ENCODE measurements at places on chromosomes 2 and 18.

GRCh38 chr2:182903566-182903965, 37.1 kb upstream of the FRZB start:
- DNase-seq = no peak

- no peak for DNase-seq
These were observed 206.5 kb upstream of the TCF4 start for GRCh38 chr18:55794288-55795052.

DNA sequence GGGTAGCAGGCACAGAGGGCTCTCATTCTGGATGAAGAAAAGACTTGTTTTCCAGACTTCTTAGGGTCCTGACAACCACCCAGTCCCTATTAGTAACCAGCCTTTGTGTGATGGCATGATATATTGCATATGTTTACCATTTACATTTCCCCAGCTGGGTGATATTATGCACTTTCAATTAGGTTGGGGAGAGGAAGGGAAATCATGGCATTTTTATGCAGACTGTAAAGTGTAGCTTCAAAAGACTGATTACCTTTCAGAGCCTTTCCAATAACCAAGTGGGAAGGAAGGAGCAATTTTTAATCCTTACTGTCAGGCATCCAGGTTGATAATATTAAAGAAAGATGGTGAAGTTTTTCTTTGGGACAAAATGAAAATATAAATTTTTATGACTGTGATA, 240.8 kb upstream of the NRP2 start:
- DNase-seq = no peak

GRCh38 chr2:206635015-206635414, 7.3 kb upstream of the FAM237A start:
- no peak for DNase-seq

DNA sequence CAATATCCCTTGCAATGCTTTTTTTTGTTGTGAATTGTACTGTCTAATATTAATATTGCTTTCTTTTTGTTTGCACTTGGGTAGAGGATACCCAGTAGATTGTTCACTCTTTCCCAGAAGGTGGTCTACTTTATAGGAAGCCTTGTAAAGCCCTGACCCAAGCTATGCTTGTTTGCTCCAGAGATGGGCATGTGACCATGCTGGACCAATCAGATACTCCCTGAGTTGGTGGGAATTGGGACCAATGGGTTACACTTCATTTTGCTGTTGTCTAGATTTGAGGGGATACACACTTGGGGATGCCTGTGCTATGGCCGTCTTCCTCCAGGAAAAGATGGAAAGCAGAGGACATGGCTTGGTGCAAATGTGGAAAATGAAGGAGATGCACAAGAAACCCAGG, 314.3 kb downstream of the DYSF start:
- DNase-seq = no peak

DNA sequence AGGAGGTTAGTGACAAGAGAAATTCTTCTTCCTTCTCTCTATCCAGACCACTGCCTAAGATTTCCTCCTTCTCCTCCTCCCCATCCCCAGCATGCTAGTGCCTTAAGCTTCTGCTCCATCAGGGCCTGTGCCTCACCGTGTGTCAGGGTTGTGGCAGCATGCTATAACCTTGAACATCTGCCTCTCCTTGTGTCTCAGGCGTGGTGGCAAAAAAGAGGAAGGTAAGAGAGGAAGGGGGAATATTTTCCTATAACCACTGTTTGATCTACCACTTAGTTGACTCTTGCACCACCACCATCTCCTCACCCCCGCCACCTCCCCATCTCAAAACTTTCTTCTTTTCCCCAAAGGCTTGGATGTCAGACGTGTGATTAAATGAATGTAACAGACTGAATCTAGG, 38.3 kb upstream of the PEX13 start:
- DNase-seq = no peak

DNA sequence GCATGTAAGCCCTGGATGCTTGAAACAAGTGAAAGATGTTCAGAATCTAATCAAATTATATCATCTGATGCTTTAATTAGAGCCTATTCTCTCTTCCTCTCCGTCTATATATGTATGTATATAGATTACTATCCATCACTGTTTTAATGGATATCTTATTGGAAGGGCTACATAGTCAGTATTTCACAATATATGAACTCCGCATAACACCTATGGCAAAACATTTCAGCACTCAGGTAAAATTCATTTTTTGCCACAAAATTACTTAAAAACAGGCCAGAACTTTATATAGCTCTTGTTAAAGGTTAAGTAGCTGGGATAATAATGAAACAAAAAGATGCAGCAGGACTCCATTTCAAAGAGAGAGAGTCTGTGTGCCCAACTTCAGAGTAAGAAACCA, 1.2 kb downstream of the PJVK start:
- no peak for DNase-seq

GRCh38 chr18:13448335-13448795, 229.8 kb downstream of the LDLRAD4 start:
- no peak for DNase-seq

- DNase-seq = no peak
These were observed 473.7 kb upstream of the SALL3 start for GRCh38 chr18:78505851-78506461.

DNA sequence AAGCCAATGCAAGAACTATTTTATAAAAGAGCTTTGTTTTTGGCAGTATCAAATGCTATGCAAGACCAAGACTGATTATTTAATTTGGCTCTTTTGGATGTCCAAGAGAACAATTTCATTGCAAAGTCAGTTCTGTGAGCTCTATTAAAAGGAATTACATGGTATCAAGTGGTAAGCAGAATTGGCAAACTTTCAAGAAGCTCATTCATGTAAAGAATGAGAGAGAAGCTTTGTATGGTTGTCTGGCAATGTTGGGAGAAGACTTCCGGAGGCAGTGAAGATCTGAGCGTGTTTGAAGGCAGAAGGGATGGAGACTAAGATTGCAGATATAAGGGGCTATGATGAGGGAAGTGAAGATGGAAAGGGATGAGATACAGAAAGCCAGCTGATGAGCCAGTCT, 49.6 kb downstream of the CPS1 start:
- DNase-seq = no peak

DNA sequence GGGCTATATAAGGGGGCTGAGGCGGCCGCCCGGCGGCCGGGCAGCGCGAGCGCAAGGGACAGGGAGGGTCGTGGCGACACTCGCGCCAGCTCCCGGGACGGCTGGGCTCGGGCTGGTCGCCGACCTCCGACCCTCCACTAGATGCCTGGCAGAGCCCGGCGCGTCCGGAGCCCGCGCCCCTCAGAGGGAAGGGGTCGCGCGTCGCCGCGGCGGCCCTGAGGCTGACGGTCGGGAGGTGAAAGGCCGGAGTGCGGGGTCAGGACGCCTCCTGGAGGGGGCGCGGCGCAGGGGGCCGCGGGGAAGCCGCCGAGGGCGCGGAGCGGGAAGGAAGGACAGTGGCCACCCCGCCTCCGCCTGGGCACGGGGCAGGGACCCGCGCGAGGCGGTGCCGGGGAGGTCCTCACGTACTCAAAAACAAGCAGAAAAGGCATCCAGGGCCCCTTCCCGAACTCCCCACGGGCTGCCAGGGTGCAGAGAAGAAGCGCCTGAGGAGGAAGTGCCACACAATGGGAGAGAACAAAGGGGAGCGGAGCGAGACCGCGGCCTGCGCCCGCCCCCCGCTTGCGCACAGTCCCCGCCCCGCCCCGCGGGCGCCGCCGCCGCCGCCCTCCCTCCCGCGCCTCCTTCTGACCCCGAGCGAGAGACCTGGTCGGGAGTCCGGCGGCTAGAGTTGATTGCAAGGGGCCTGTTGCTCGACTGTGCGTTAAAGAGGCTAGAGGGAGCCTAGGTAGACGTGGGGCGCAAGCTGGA, 776 bp upstream of the KLF7 start:
- peak; percentile 60 for DNase-seq

DNA sequence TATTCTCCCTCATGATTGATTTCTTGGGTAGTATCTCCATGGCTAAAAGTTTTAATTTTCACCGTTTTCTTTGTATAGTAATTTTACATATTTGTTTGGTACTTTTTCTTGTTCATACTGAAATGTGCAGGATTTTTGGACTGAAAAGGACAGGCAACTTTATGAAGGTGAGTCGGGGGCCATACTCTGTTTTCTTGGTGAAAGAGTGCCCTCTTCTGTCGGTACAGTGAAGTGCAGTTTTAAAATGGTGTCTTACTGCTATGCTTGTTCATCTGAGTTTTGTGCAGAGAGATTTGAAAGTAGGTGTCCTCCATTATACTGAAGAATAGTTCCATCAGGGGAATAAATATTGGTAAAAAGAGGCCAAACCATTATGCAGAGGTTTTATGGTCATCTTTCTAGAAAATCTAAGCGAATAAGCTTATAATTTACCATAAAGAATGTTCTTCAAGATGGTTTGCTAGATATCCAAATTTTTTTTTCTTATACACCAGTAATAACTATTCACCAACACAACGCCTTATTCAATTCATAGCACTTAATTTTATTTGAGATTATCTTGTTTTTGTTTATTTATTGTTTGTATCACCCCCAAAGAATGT, 8.7 kb upstream of the SERPINB13 start:
- DNase-seq = no peak

DNA sequence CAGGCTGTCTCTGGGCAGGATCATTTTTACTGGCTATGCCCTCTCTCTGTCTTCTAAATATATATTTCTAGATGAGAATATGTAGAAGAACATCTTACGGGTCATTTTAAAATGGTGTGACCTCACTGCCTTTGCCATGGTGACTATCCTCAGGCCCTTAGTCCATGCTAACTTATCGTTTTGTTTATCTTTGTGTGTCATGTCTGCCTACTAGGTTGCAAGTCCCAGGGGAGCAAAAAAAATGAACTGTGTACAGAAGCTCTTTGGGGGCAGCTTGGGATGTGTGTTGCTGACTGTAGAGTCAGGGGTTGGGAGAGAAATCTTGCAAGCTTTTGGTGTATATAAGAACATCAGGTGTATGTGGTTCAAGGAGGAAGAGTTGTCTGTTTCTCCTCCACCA, 11.0 kb downstream of the CPSF3 start:
- DNase-seq = no peak

DNA sequence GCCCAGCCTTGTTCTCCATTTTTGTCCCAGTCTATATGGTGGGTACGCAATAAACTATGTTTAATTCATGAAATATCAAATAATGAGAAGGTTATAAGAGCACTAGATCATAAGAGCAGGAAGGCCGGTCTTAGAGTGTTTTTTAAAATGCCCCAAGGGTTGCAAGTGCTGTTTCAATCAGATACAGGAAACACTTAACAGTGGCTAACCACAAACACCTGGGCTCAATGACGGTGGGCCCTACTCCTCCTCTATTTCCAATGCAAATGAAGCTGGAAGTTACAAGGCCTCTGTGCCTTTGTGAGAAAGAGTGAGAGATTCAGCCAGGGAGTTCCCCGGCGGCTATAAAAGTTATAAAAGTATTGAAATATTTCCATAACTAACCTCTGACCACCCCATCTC, 18.9 kb upstream of the WDR33 start:
- peak; percentile 30 for DNase-seq

- no peak for DNase-seq
These were observed 17.5 kb downstream of the TGOLN2 start for GRCh38 chr2:85310330-85310729.

DNA sequence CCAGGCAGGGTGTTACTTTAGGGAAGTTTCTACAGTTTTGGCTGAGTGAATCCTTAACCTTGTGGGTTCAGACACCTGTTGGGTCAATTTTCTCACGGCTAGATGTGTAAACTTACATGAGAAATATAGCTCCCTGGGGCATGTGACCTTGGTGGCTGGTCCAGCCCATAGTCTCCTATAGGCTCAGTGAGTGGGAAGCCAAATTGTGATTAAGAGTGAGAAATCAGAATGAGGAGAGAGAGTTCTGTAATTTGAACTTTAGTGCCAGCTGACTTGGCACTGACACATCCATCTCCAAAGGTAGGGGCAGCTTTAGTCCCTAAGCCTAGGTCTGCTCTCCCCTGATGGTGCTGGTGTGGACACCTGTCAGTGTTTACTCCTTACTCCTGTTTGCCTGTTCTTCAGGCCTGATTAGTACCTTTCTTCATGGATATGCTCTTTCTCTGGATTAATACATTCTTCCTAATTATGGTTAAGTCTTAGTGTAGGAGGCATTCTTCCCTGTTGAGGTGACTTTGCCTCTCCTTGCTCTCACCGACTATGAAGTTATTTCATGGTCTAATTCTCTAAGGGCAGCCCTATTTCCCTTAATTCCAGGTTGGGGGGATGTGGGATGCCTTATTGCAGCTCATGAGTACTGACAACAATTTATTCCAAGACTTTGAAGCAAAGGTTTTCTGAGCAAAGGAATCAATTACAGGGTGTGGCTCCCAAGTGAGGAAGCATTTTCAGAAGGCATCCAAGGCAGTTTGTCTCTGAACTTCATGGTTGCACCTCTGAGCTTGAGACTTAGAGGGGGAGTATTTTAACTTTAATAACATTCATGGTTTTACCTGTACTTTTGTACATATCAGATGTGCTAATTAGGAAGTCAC, 177.3 kb downstream of the DYSF start:
- DNase-seq = no peak

- DNase-seq = no peak
These were observed 21.2 kb upstream of the MAP3K20 start for GRCh38 chr2:173054466-173054865.

GRCh38 chr2:175393851-175394250, 212.3 kb upstream of the ATP5MC3 start:
- DNase-seq = no peak

DNA sequence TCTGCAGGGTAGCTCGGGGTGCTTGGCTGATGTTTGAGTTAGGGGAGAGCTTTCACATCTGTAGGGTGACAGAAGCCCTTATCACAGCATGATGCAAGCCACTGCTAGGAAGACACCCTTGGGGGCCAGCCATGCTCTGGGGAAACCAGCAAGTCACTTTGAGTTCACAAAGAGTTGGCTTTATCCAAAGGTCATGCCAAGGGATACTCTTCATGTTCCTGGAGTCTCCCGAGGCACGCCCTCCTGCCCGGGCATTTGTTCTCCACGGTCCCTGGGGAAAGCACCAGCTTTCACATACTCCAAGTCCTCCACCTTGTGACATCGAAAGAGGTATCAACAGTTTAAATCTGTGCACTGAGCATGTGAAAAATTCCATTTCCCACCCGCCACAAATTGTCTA, 227.7 kb downstream of the VAPA start:
- DNase-seq = no peak

- DNase-seq = no peak
These were observed 66.2 kb upstream of the SLC39A10 start for GRCh38 chr2:195590861-195591205.

GRCh38 chr2:39243469-39244123, at the start of gene CDKL4:
Gene CDKL4 (minus strand): TSS chr2:39243970.
- no peak for DNase-seq

- no peak for DNase-seq
These were observed 28.0 kb upstream of the LTBP1 start for GRCh38 chr2:32918774-32919173.

GRCh38 chr2:31233741-31234682, at the start of gene EHD3:
Gene EHD3 (plus strand): TSS chr2:31234152. CDS start chr2:31234622, 470 bp downstream.
- DNase-seq = peak; percentile 70

GRCh38 chr2:21072477-21073242, 28.8 kb upstream of the APOB start:
- no peak for DNase-seq

GRCh38 chr2:144479659-144480058, 40.3 kb downstream of the ZEB2 start:
- no peak for DNase-seq

GRCh38 chr2:36507408-36507812, 90.6 kb downstream of the FEZ2 start:
- no peak for DNase-seq

- DNase-seq = no peak
These were observed at the start of gene LRRTM1 for GRCh38 chr2:80303909-80304837. Gene LRRTM1 (minus strand): TSS chr2:80304752. CDS start chr2:80303819, 933 bp downstream.
